ENCODE measurements at places on chromosomes 4 and X. TPM values are rescaled to one million over a fixed set of nuclear protein-coding genes. Genes with fewer than 3 reads are reported as not detected.

- no peak for DNase-seq
These were observed 993 bp upstream of the CTAG2 start for GRCh38 chrX:154654372-154654771.

DNA sequence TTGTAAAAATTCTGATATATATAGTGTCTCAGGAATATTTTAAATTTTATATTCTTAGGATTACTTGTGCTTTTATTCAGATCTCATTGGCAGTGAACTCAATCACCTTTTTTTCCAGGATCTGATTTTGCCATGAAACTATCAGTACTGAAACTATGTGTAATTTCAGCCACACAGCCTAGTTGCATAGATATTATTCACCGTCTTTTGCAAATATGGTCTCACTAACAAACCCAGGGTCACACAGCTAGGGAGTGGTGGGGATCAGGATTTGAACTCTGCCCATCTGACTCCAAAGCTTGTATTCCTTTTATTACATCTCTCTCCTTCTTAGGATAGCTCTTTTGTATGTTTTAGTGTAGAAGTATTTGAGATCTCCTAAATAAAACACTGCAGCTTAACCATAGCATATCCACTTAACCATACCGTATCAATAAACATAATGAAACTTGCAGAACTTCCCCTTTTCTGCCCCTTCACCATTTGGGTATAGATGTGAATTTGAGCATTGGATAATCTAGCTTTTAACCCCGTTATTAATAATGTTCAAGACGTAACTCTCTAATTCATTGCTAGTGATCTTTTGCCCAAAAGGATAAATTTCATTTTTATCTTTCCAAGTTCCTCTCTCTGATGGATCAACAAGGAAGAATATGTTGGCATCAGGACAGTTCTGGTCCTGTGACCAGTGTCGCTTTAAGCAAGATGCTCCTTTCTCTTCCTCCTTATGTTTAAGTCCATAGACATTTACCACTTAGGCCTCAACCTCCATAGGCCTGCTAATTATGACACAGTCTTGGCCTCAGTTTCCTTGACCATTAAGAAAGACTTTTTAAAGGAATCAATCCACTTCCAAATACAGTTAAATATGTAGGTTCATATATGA, 74.6 kb downstream of the RAPGEF2 start:
- DNase-seq = no peak

DNA sequence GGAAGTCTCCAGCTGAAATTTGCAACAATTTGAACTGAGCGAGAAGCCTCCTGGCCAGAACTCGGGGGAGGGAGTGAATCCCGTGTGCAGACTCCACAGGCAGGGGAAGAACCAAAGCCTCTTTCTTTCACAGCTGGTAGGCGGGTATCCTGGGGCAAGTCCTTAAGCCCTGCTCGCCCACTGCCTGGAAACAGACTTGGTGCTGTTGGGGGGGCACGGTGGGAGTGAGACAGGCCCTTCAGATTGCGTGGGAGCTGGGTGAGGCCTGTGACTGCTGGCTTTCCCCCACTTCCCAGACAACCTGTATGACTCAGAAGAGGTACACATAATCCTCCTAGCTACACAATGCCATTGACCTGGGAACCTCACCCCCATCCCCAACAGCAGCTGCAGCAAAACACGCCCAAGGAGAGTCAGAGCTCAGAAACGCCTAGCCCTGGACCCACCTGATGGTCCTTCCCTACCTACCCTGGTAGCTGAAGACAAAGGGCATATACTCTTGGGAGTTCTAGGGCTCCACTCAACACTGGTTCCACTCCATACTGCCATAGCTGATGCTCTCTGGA, 22.4 kb upstream of the RLIM start:
- DNase-seq = no peak

GRCh38 chr4:37765741-37766140, 60.7 kb upstream of the PGM2 start:
- DNase-seq = no peak

GRCh38 chr4:152189451-152190179, 346.3 kb downstream of the FBXW7 start:
- no peak for DNase-seq

The PRR32 gene
- not detected for total RNA-seq

The PITX2 gene
- total RNA-seq = not detected

GRCh38 chrX:136910565-136911035, 30.1 kb upstream of the RBMX start:
- DNase-seq = no peak

GRCh38 chr4:188779581-188779980, 640.3 kb downstream of the TRIML1 start:
- DNase-seq = no peak

GRCh38 chr4:121814756-121815155, 8.9 kb downstream of the CCNA2 start:
- DNase-seq = no peak

DNA sequence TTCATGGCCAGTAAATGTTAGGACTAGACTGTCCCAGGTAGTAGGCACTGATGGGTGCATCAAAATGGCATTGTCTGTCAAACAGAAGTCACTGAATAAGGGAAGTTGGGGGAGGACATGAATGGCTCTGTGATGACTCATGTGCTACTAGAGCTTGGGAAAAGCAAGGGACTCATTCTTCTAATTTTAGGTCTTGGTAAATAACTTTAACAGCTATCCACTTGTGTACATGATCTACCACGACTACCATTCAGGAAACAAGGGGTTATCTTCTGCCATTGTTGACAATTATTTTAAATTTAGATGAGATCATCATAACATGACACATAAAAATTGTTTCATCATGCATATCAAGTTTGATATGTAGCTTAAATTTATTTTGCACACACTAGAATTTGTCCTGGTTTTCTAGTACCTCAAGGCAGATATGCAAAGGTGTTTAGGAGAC, 6.3 kb downstream of the AREG start:
- no peak for DNase-seq

DNA sequence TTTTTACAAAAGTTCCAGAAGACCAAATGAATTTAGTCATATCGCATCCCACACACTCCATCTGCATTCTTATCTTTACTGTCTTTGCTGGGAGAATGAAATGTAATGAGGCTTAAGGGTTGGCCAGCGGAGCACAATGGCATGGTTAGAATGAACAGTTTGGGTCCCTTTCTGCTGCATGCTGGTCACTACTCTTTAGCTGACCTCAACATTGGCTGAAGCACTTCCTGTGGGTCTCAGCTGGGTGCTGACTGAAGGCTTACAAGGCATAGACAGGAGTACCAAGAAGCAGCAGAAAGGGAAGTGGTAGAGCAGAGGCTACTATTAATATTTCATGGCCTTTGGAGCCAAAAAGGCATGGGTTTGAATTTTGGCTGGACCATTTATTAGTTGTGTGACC, 159.4 kb upstream of the GPC4 start:
- DNase-seq = no peak
